Pulmonary artery endothelial cell (primary cell): ENCODE measurements at places on chromosomes 11 and 22. TPM values are rescaled to one million over a fixed set of nuclear protein-coding genes. Genes with fewer than 3 reads are reported as not detected.

GRCh38 chr11:11122749-11123148, 230.3 kb downstream of the CSNK2A3 start:
- no peak for DNase-seq

- no peak for DNase-seq
Observed at GRCh38 chr22:26563022-26563421, 26.9 kb downstream of the TPST2 start.

The ARVCF gene
- 52.8 and 79.3 TPM in 2 replicates for total RNA-seq

The CCDC116 gene
- total RNA-seq = 0.07 and 0.35 TPM in 2 replicates

- DNase-seq = no peak
Observed at GRCh38 chr11:12392672-12393071, 15.3 kb downstream of the PARVA start.

The MGAT3 gene
- not detected in 2 replicates for total RNA-seq

DNA sequence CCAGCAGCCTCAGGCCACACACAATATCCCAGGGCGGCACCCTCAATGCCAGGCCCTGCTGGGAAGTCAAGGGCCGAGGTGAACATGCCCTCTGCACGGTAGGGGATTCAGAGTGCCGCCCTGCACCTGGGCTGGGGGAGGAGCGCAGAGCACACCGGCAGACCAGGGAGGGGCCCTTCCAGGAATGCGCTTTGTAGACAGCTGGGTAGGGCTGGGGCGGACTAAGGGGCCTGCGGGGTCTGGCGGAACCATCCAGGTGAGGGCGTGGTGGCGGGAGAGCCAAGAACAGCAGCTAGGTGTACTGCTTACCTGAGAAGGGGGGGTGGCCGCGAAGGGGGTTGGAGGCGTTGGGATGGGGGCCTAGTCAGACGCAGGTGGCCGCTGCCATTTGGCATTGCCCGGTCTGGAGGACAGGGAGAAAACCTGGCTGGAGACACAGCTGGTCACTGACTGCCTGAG, 26.0 kb downstream of the DUSP8 start:
- DNase-seq = no peak

DNA sequence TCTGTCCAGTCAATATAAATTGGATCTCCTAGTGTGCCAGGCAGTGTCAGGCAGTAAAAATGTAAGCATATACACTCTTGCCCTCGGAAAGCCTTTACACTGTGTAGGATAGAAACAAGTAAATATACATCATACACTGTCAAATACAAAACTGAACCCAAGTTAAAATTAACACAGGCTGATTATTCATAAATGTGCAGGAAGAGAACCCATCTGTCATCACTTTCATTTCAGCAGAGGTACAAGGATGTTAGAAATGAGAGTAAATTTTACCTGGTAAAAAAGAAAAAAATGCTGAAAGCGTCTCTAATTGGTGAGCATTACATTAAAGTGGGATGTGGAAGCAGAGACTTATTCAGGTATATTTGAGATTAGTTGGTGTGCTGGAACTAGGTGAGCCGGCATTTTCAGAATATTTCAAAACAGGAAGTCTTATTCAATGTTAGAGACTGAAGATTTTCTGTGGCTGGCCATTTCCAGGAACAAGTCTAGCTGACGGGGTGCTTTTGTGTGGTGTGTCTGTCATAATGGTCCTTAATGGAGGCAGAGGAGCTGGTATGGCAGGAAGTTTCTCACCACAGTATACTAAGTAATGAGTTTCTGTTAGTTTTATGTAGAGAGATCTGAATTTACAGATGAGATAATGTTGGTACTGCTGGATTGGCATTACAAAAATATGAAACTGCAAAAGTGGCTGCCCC, 192.6 kb downstream of the CASP12 start:
- DNase-seq = peak; percentile 4

- no peak for DNase-seq
Observed at GRCh38 chr11:19789245-19789644, 76.6 kb downstream of the NAV2 start.

The CATSPER1 gene
- 0.11 and 0.20 TPM in 2 replicates for total RNA-seq

DNA sequence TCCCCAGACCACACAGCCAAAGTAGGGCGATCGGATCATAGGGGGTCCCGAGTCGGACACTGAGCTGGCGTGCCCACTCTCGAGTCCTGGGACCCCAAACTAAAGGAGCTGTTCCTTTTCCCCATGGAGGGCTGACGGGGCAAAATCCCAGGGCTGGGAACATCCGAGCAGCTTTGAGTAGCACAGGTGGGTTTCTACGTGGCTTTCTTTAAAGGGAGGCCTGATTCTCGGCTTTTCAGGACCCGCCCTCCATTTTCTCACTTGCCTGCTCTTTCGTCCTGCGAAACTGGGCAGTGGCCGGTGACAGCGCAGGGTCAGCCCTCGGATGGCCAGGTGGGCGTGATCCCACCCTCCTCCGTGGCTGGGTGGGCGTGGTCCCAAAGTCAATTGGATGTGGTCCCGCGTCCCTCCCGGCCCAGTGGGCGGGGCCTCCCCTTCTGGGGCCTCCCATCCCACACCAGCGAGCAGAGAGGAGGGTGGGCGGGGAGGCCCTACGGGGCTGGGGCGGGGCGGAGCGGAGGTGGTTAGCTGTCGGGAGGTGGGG, 17.5 kb upstream of the TXNRD2 start:
- DNase-seq = no peak

The CECR2 gene
- 1.2 and 1.8 TPM in 2 replicates for total RNA-seq

GRCh38 chr11:63869171-63869591, 30.3 kb downstream of the MARK2 start:
- no peak for DNase-seq

DNA sequence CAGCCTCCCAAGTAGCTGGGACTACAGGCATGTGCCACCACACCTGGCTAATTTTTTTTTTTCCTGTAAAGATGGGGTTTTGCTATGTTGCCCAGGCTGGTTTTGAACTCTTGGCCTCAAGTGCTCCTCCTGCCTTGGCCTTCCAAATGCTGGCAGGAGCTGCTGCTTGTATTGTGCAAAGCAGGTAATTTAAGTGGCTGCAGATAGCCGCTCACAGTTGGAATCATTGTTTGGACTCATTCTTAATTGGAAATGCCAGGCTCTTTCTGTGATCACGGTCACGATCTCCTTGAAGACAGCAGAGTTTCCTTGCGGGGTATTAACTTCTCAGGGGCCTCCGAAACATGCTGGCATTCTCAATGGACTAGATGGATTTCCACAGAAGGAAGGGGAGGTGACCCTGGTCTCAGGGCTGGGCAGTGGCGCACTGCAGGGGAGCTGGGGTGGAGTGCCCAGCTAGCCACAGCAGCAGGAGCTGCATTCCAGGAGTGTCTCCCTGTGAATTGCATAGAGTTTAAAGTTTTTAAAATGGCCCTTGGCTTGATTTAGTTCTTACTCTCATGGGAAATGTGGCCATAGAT, 136.1 kb downstream of the MORC2 start:
- no peak for DNase-seq

- DNase-seq = no peak
Observed at GRCh38 chr11:110897035-110897434, 184.8 kb upstream of the ARHGAP20 start.

DNA sequence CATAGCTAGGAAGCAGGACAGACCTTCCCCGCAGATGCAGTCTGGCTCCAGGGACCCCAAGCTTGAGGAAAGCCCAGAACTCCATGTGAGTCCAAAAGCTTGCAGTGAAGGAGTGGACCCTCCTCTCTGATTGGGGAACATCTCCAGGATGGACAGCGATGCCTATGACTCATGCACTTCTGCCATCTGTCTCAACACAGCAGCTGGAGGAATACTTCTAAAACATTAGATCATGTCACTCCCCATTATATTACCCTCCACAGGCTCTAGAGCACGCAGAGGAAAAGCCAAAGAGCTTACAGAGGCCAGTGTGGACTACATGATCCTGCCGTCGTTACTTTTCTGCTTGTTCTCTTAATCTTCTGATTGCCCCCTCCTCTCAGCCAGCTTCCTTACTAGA, 605.7 kb downstream of the INSC start:
- no peak for DNase-seq

DNA sequence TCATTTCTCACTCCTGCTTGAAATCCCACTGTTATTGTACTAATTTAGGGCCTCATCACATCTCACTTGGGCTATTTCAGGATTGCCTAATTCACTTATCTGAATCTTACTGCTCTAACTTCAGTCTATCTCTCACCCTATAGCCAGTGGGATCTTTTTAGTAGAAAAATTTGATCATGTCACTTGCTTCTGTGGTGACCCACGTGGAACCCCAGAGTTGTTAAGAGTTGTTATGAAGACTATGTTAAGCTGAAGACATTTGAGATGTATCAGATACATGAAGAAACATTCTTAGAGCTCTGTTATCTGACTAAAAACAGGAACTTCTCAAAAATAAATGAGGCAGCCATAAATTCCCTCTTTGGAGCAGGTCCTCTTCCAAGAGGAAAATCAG, 1375.6 kb upstream of the TENM4 start:
- no peak for DNase-seq

GRCh38 chr22:20628081-20628939, 120.9 kb downstream of the MED15 start:
- no peak for DNase-seq

DNA sequence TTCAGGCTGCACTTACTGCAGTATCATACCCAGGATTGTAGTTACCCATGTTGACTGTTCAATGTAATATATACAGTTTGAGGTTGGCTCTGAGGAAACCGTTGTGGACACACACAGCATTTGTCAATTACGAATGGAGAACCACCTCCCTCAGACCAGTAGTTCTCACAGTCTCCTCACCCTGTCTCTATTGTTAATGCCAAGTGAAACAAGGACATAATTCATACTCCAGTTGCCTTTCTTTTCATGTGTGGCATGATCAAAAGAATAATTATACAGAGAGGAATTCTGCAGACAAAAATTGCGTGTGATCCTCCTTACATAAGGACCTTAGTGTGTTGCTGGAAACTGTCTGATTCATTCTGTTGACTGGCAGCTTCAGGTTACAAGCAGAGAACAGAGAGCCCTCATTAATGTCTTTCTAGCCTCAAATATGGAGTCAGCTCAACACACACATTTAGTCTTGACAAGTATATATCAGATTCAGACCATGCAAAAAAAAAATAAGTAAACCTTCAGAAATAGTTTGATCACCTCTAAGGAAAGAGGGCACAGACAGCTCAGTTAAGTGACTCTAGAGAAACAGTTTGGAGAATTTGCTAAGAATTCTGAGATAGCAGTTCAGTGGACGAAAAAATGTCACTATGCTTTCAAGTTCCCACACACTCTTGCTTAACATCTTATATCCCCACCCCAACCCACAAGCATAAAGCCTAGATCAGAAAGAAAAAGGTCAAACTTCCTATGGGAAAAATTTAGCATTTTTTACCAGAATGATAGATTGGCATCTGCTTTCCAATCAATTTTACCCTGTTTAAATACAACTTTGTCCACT, 96.1 kb downstream of the MAML2 start:
- DNase-seq = no peak

The DTX4 gene
- total RNA-seq = 0.20 and 0.21 TPM in 2 replicates

The SNX32 gene
- 0.14 and 0.79 TPM in 2 replicates for total RNA-seq

The TUB gene
- 1.3 and 1.8 TPM in 2 replicates for total RNA-seq

- DNase-seq = no peak
Observed at GRCh38 chr11:76836613-76837291, 24.0 kb upstream of the ACER3 start.

DNA sequence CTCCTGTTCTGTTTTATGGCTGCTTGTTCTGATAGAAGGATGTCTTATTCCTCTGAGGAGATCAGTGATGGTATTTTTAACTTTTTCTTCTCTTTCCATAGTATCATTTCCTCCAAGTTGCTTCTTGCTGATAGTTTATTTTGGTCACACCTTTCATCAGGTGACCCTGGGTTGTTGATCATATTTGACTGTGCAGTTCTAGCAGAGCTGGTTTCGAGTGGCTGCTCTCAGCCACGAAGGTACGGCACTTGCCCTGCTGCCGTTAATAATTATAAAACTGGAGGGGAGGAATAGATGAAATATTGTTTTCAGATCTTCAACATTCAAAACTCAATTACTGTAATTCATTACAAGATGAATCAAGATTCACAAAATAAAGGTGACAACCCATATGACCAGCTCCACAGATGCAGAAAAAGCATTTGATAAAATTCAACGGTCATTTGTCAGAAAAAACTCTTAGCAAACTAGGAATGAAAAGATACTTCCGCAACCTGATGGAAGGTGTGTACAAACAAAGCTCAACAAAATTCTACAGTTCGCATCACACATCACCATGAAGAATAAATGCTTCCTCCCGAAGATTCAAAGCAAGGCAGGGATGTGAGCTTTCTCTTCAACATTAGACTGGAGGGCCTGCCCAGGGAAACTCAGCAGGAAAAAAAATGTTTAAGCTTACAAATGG, 59.2 kb upstream of the RTL6 start:
- no peak for DNase-seq

DNA sequence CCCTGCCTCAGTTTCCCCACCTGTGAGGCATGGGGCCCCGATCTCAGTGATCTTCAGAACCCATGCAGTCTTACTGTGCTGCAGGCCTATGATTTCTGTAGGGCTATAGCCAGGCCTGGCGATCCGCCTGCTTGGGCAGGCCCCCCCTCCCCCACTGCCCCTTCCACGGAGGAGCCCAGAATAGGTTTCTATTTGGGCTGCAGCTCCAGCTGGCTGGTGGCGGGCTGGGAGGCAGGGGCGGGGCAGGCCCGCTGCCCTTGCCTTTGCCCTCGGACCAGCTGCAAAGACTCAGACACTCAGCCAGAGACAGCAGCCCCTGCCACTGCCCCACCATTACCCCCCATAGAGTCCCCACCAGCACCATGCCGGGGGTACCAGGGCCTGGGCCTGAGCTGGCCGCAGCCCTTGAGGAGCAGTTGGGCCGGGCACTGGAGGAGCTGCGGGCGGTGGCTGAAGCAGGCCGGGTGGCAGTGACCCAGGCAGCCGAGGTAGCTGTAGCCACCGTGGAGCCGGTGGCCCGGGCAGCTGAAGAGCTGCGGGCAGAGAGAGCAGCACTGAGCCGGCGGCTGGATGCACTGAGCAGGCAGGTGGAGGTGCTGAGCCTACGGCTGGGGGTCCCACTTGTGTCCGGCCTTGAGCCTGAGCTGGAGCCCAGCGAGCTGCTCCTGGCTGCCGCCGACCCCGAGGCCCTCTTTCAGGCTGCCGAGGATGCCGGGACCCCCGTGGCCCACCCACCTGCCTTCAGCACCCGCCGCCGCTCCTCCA, 12.2 kb downstream of the SMTN start:
- no peak for DNase-seq

GRCh38 chr22:42651134-42651533, 1.9 kb upstream of the CYB5R3 start:
- DNase-seq = no peak

GRCh38 chr11:85735876-85736460, 50.0 kb upstream of the CCDC89 start:
- no peak for DNase-seq

DNA sequence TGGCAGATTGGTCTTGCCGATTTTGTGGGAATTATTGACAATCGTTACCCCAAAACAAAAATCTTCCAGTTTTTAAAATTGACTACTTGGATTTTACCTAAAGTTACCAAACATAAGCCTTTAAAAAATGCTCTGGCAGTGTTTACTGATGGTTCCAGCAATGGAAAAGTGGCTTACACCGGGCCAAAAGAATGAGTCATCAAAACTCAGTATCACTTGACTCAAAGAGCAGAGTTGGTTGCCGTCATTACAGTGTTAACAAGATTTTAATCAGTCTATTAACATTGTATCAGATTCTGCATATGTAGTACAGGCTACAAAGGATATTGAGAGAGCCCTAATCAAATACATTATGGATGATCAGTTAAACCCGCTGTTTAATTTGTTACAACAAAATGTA, 37.2 kb downstream of the IGLL1 start:
- no peak for DNase-seq

The SHISAL1 gene
- under 0.01 TPM in 1 of 2 replicates, not detected in the other for total RNA-seq

GRCh38 chr11:115458877-115459276, 45.3 kb downstream of the CADM1 start:
- DNase-seq = no peak

GRCh38 chr11:10556590-10556989, 11.9 kb downstream of the LYVE1 start:
- no peak for DNase-seq
